ENCODE measurements at places on chromosomes 11 and 22. TPM values are rescaled to one million over a fixed set of nuclear protein-coding genes. Genes with fewer than 3 reads are reported as not detected.

- peak overlapping the region; percentile 57 for H3K27ac ChIP-seq
- peaks cover 17% of the 10 kb centered on the region for H3K4me1 ChIP-seq
- no peaks in the 10 kb centered on the region for H3K27me3 ChIP-seq
- DNase-seq = no peak
- H3K36me3 ChIP-seq = no peaks in the 10 kb centered on the region
Measured at GRCh38 chr11:94928117-94928990, 45.0 kb downstream of the CWC15 start.

DNA sequence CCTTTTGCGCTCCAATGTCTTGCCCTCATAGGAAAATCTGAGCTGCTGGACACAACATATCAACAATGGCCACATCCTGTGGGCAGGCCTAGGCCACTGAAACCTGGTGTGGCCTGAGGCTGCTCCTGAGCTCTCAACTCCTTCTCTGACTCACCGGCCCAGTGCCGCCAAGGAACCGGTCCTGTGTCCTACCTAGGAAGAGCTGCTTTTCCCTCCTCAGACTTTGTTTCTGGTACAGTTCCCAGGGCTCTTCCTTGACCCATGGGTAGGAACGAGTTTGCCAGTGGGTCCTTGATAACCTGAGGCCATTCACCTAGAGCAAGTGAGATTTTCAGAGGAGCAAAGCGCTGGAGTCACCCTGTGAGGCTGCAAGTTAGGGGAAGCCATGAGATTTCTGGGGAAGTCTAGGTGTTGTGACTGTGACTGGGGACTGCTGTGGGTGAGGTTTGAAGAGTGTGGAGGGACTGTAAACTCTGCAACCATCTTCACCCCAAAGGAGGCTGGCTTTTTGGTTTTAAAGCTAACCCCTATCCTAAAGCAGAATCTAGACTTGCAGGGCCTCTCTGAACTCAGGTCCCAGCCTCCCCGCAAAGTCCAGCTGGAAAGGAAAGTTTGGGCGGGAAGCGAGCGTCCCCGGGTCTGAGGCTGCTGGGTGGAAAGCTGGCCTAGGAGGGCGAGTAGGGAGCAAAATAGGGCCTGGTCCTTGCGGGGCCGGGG lies 12.0 kb upstream of the PAX6 start:
- H3K27ac ChIP-seq = no peak overlapping the region
- DNase-seq = no peak
- H3K4me3 ChIP-seq = no peak overlapping the region
- no peaks in the 10 kb centered on the region for H3K36me3 ChIP-seq

DNA sequence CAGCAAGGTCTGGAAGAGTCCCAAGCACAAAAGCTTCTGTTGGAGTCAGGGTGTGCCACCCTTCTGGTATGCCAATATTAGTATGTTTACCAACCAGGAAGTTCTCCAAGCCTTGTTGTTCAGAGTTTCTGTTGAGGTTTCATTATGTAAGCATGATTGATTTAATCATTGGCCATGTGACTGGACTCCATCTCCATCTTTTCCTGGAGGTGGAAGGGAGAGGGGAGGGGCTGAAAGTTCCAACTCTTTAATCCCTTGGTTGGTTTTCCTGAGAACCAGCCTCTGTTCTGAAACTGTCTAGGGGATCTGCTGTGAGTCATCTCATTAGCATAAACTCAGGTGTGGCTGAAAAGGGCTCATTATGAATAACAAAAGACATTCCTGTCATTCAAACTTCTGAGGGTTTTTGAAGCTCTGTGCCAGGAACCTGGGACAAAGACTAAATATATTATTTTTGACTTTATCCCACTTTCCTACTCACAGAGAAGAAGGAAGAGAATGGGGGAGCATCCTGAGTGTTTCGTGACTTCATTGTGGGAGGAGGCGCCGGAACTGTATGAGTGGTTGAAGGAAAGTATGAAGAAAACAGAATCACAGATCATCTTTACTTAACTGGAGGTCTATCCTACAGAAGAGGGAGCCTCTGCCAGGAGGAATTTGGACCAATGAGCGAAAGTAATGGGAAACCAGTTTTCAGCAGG lies 138.2 kb downstream of the NECTIN1 start:
- no peak for DNase-seq
- H3K27ac ChIP-seq = no peak overlapping the region
- H3K27me3 ChIP-seq = no peaks in the 10 kb centered on the region

- no peak overlapping the region for H3K4me3 ChIP-seq
- no peaks in the 10 kb centered on the region for H3K4me1 ChIP-seq
- H3K27me3 ChIP-seq = no peaks in the 10 kb centered on the region
- H3K36me3 ChIP-seq = no peaks in the 10 kb centered on the region
- DNase-seq = no peak
Measured at GRCh38 chr11:72848846-72849466, 34.7 kb downstream of the ATG16L2 start.

- H3K4me1 ChIP-seq = no peaks in the 10 kb centered on the region
- H3K36me3 ChIP-seq = peaks cover 31% of the 10 kb centered on the region
- H3K27ac ChIP-seq = no peak within 1 kb of the TSS
- H3K4me3 ChIP-seq = no peak within 1 kb of the TSS
- peak; percentile 46 for DNase-seq
Measured at GRCh38 chr11:64759722-64760719, at the start of gene PYGM. Gene PYGM, minus strand, starts transcription at chr11:64759974. Its CDS starts 76 bp downstream, at chr11:64759898.

DNA sequence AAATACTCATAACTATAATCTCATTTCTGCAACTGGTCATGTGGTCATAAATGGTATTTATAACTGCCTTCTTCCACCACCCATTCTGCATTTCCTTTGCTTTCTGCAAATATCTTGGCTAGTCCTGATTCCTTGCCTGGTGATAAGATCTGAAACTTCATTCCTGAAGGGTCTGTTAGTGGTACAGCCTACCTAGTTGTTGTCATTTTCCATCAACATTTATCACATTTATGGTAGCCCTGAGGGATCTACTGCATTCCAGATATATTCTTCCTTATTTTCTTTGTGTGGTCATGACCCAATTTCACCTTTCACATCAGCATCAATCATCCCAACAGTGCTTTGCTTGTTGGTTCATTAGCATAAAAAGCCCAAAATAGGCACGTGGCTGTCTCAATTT lies 50.1 kb downstream of the DDX6 start:
- no peak for DNase-seq
- H3K36me3 ChIP-seq = no peaks in the 10 kb centered on the region
- no peak overlapping the region for H3K27ac ChIP-seq
- no peaks in the 10 kb centered on the region for H3K4me1 ChIP-seq
- H3K4me3 ChIP-seq = no peak overlapping the region
- no peaks in the 10 kb centered on the region for H3K27me3 ChIP-seq

DNA sequence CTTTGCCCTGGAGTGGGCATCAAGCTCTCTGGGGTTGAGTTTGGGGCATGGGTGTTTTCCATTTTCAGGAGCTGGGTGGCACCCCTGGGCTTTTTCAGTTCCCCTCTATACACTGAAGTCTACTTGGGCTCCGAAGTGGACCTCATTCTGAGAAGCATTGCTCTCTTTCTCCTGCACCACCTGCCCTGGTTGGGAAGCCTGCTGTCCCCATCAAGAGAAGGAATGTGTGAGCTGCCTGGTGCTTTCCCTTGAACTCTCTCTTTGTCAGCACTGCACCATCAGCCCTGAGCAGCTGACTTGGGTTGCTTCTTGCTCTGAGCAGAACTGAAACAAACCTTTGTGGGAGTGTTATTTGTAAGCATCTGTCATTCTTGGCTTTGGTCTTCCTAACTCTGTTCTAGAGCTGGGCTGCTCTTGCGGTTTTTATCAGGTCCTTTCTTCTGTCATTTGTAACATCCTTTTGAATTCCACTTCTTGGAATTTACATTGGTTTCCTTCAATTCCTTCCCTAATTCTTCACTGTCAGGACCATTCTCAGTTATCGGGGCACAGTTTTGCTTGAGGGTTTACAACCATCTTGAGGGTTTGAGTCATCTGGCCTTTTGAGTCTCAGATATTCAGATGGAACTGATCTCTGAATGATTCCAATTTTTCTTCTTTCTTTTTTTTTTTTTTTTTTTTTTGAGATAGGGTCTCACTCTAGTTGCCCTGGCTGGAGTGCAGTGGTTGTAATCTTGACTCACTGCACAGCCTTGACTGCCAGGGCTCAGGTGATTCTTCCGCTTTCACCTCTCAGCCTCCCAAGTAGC lies 20.5 kb downstream of the UBE2L3 start:
- peaks cover 14% of the 10 kb centered on the region for H3K4me1 ChIP-seq
- peaks cover 8% of the 10 kb centered on the region for H3K36me3 ChIP-seq
- H3K4me3 ChIP-seq = no peak overlapping the region

DNA sequence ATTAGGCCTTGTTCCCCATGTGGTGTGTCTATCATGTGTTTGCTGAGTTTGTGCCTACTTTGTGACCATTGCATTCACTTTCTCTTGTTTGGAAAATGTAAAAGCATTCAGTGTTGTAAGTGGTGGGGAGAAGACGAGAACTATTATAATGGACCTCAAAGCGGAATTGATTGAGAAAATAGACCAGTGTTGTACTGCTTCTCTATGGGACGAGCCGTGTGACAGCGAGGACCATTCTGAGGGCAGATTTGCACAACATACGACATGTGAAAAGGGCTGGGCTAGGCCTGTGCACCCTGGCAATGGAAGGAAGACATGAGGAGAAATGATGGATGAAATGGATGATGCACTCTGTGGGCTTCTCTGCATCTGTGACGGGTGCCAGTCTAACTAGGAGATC lies 233.5 kb downstream of the DSCAML1 start:
- H3K4me3 ChIP-seq = no peak overlapping the region
- DNase-seq = no peak
- H3K27ac ChIP-seq = no peak overlapping the region
- H3K36me3 ChIP-seq = no peaks in the 10 kb centered on the region
- no peaks in the 10 kb centered on the region for H3K4me1 ChIP-seq
- H3K27me3 ChIP-seq = no peaks in the 10 kb centered on the region

DNA sequence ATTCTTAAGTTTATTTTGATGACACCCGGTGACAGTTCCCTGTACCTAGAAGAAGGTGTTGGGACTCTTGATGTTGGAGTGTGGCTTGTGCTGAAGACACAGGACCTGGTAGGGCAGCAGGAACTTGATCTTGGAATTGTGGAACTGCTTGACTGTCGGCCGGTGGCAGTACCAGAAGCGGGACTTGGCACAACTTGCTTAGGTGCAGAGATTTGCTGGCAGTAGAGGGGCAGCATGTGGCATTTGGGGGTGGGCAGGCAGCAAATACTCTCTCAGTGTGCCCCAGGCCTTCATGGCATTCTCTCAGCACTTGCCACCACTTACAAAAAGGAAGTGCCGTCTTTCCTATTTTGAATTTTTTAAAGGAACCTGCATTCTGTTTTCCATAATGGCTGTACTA lies 3.6 kb downstream of the PEX26 start:
- no peak overlapping the region for H3K4me3 ChIP-seq
- peaks cover 13% of the 10 kb centered on the region for H3K4me1 ChIP-seq
- no peak overlapping the region for H3K27ac ChIP-seq
- H3K36me3 ChIP-seq = no peaks in the 10 kb centered on the region
- no peak for DNase-seq
- no peaks in the 10 kb centered on the region for H3K27me3 ChIP-seq

DNA sequence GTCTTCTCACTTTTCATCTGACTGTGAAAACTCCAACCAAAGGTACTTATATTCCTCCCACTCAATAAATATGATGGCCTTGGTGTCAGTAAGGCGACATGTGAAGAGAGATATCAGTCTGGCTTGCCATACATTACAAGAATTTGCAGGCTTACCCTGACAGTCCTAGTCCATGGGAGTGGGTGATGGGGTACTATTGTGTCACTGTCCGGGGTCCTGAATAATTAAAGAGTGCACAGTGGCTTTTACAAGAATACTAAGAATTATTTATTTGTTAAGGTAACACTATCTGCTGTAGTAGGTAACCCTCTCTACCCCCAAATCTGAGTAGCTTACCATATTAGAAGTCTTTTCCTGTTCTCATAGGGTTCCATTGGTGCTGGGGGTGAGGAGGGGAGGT lies 23.1 kb upstream of the IZUMO1R start:
- H3K4me1 ChIP-seq = no peaks in the 10 kb centered on the region
- no peaks in the 10 kb centered on the region for H3K27me3 ChIP-seq
- no peak overlapping the region for H3K27ac ChIP-seq
- H3K4me3 ChIP-seq = no peak overlapping the region
- H3K36me3 ChIP-seq = no peaks in the 10 kb centered on the region

GRCh38 chr11:119030029-119030328 lies 698 bp downstream of the SLC37A4 start:
- no peak for DNase-seq
- peaks cover 22% of the 10 kb centered on the region for H3K36me3 ChIP-seq
- peaks cover 15% of the 10 kb centered on the region for H3K4me1 ChIP-seq
- peak overlapping the region; percentile 87 for H3K4me3 ChIP-seq
- H3K27ac ChIP-seq = peak overlapping the region; percentile 75

- DNase-seq = no peak
- no peaks in the 10 kb centered on the region for H3K36me3 ChIP-seq
- H3K27me3 ChIP-seq = no peaks in the 10 kb centered on the region
- no peak overlapping the region for H3K4me3 ChIP-seq
- H3K27ac ChIP-seq = no peak overlapping the region
- no peaks in the 10 kb centered on the region for H3K4me1 ChIP-seq
Measured at GRCh38 chr11:82792319-82792718, 58.7 kb upstream of the FAM181B start.

DNA sequence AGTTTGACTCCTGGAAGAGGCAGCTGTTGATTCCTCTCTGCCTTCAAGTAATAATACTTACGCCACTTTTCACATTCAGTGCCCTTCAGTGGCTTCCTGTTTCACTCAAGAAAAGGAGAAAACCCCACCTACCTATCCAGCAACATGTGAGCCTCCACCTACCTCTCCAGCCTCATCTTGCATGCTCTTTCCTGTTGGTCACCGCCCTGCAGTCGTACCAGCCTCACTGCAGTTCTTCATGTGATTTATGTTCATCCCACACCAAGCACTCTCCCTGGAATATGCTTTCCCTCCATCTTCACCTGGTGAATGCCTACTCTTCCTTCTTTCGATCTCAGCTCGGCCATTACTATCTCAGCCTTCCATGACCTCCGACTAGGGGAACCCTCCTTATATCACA lies 21.8 kb upstream of the YWHAH start:
- H3K4me1 ChIP-seq = no peaks in the 10 kb centered on the region
- no peak for DNase-seq
- H3K36me3 ChIP-seq = no peaks in the 10 kb centered on the region

DNA sequence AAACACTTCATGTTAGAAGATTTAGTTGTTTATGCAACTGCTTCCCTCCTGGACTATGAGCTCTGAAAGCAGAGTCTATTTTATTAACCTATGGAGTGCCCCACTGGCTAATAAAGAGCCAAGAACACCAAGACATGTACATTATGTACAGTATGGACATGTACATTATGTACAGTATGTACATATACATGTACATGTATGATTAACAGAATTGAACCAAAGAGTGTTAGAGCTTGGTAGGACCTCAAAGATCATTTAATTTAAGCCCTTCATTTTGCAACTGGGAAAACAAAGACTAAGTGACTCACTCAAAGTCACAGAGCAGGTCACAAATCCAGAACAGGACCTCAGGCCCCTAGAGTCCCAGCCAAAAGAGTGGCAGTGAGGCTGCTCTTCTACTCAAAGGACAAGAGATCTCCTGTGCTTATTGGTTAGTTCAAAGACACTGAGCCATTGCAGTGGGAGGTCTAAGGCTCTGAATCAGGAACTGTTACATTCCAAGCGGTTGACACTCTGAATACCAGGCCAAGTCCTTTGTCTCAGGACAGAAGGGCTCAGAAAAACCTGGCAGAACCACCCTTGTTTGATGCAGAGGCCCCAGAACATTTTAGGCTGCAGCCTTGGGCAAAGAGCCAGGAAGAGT lies 103.8 kb downstream of the FAM168A start:
- DNase-seq = no peak
- no peak overlapping the region for H3K4me3 ChIP-seq
- no peaks in the 10 kb centered on the region for H3K36me3 ChIP-seq
- H3K27me3 ChIP-seq = no peaks in the 10 kb centered on the region

The OR4C13 gene
- total RNA-seq = not detected

The OVOL1 gene
- total RNA-seq = 0.37 TPM

The WNT11 gene
- total RNA-seq = 1.3 TPM

The MGAT3 gene
- total RNA-seq = 6.7 TPM

The IGF2 gene
- 13.9 TPM for total RNA-seq

Measured in left lung (tissue), 14 donors.